Smooth muscle cell of the coronary artery (primary cell): ENCODE measurements at places on chromosomes 1 and 21. TPM values are rescaled to one million over a fixed set of nuclear protein-coding genes. Genes with fewer than 3 reads are reported as not detected.

The PGLYRP4 gene
- not detected in 2 replicates for total RNA-seq

The GCSAML gene
- not detected in 2 replicates for total RNA-seq

The TCEA3 gene
- 6.2 and 32.6 TPM in 2 replicates for total RNA-seq

The OR2L8 gene
- total RNA-seq = not detected in 2 replicates

The RAB3B gene
- total RNA-seq = 3.7 and 11.7 TPM in 2 replicates
